HT1080 (cell line): ENCODE measurements at places on chromosomes 16 and 17.

DNA sequence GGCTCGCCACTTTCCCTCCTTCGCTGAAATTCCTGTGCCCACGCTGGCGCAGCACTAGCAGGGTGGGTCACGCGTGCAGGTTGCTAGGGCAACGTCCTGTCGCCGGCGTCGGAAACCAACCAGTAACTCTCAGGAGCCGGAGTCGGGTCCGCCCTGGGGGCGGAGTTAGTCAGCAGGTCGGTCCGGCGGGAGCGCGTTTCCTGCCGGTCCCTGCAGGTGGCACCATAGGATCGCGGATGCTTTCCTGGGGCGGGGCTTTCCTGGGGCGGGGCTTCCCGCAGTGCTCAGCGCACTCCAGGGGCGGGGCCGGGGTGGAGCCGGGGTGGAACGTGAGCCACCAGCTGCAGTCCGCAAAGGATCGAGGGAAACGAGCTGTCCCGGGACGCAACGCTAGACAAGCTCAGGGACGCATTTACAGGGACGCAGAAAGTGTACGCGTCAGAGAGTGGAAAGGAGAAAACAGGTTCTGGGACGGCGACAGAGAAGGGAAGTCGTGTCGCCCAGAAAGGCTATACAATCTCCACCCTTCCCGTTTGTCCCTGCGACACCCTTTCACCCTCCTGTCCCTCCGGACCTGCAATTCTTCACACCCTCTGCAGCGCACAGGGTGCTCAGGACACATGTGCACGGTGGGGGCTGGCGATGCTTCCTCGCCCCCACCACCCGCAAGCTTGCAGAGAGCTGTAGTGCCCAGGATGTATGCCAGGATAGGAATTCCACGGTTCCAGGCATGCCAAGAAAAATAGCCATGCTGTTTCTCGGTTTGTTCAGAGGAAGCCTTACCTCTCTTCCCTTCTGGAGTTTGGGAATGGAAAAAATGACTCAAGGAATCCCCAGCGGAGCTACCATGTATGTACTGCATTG is 12.3 kb downstream of the COPZ2 start:
- DNase-seq = peak; percentile 92

DNA sequence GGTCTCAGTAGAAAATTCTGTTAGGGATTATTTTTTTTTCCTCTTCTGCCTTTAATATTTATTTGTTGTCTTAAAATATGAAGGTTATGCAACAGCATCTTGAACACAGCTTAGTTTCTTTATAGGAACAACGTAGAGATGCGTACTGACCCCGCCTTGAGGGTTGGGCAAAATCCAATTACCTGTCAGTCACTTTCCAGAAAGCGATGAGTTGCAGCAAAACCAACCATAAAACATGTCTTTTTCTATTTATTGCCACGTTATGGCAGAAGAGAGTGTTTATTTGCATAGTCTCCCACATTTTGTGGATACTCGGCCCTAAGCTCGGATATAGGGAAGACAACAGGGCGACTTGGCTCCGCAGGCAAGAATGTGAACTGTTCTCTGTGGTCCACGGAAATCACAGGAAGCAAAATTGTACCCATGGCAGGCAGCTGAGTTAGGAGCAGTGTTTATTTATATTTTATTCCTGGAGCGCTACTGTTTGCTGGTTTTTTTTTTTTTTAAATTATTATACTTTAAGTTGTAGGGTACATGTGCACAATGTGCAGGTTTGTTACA is 44.3 kb upstream of the CACNG5 start:
- no peak for DNase-seq

DNA sequence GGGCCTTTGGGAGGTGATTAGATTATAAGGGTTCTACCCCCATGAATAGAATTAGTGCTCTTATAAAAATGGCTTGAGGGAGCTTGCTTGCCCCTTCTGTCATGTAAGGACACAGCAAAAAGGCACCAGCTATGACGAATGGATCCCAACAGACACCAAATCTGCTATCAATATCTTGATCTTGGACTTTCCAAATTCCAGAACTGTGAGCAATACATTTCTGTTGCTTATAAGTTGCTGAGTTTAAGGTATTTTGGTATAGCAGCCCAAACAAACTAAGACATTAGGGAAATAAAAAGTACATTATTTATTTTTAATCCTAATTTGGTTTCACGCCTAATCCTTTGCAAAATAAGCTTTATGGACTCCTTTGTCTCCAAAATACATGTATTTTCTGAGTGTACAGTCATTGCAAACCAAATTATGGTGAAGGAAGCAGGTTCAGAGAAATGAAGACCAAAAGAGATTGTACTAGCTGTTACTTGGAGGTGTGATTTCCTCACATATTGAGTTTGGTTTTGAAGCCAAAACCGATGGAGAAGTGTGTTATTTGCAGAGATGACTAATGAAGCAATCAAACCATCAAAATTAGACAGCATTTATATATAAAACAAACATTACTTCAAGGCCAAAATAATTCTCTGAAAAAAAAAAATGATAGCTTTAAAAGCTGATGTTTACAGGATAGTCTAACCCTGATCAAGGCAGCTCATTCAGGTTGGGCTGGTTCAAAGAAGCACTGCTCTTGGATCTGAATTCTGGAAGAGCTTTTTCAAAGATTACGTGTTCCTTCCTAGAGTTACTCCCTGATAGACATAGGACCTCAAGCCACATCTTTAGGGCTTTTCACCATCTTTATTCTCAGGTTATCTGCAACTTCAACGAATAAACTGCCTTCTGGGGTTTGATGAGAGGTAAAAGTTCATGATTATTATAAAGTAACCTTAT is 71.6 kb downstream of the MYO1D start:
- DNase-seq = no peak

DNA sequence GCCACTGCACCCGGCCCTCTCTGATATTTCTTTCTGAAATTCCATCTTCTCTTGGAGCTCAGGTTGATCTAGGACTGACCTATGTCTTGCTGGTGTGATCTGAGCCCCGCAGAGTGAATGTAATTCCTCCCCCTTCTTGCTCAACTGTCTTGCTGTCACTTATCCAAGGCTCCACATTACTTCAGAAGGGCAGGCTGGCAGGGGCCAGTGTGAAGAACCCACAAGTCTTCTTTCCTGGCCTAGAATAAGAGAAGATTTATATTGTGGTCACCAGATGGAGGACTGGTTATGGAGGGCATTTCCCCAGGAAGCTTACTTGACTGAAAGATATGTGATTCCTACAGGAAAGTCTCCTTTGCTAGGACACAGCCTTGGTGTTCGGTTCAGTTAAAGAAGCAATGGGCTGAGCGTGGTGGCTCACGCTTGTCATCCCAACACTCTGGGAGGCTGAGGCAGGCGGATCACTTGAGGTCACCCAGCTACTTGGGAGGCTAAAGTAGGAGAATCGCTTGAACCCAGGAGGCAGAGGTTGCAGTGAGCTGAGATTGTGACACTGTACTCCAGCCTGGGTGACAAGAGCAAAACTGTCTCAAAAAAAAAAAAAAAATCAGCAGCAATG is 13.4 kb downstream of the ITGAL start:
- DNase-seq = peak; percentile 60

DNA sequence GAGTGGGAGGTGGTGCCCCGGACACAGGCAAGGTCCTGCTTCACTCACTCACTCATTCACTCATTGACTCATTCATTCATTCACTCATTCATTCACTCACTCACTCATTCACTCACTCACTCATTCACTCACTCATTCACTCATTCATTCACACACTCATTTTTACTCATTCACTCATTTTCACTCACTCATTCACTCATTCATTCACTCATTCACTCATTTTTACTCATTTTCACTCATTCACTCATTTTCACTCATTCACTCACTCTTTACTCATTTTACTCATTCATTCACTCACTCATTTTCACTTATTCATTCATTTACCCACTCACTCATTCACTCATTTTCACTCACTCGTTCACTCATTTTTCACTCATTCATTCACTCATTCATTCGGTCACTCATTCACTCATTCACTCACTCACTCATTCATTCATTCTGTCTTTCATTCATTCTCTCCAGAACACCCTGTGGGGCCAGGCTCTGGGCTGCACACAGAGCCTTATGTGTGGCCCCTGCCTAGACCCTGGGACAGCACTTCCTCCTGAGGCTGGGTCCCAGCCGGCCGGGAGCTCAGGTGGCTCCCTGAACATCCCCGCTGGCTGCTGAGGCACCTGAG is 9.2 kb downstream of the RPUSD1 start:
- no peak for DNase-seq

DNA sequence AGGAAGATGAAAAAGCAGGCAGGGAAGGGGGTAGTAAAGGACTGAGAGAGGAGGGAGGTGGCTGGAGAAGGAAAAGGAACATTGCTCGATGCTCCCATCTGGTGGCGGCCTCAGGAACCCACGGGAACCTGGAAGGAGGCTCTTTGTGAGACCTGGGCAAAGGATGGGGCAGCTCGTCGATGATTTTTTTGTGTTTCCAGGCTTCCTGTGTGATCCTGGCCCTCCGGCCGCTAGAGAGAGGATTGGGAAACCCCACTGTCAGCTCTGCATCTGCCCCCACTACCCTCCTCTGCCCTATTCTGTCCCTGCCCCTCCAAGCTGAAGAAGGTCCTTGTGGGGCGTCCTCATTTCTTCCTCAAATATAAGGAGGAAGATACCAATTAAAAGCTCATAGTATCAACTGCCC is 6.6 kb downstream of the WFIKKN2 start:
- DNase-seq = peak; percentile 75

DNA sequence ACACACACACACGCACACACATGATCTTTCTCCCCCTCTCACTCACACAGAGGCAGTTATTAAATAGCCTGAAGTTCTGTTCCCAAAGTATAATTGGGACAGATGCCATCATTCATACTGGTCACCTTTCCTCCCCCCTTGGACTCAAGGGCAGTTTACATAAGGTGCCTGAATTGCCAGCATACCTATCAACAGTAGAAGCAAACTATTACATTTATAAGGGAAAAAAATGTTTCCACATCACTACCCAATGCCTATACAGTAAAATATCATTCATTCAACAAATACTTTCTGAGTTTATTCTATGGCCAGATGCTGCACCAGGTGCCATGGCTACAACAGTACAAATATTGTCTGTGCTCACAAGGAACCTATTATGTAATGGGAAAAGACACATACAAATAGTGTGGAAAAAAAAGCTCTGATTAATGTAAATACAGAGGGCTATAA is 6.3 kb downstream of the CNTD1 start:
- DNase-seq = no peak

DNA sequence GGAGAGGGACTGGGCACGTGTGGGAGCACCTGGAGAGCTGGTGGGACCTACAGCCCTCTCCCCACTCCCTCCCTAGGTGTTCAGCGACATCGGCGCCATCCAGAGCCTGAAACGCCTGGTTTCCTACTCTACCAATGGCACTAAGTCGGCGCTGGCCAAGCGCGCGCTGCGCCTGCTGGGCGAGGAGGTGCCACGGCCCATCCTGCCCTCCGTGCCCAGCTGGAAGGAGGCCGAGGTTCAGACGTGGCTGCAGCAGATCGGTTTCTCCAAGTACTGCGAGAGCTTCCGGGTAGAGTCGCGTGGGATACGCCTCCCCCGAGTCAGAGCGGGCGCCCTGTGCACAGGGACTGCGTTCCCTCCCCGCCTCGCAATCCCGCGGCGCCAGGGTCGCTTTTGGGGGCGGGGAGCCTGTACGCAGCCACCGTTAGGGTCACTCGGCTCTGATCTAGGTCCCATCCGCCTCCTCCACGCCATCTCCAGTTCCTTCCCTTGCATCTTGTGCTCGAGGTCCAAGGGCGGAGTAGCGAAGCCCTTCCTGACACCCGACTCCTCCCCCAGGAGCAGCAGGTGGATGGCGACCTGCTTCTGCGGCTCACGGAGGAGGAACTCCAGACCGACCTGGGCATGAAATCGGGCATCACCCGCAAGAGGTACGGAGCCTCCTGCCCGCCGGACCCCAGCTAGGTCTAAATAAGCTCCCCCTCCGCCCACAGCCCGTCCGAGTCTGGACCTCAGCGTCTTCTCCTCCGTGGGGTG is 13.0 kb downstream of the SARM1 start:
- no peak for DNase-seq

GRCh38 chr16:6684076-6684673 is 648.5 kb upstream of the RBFOX1 start:
- DNase-seq = peak; percentile 26

GRCh38 chr16:85136702-85137322 is 24.5 kb upstream of the CIBAR2 start:
- DNase-seq = no peak

DNA sequence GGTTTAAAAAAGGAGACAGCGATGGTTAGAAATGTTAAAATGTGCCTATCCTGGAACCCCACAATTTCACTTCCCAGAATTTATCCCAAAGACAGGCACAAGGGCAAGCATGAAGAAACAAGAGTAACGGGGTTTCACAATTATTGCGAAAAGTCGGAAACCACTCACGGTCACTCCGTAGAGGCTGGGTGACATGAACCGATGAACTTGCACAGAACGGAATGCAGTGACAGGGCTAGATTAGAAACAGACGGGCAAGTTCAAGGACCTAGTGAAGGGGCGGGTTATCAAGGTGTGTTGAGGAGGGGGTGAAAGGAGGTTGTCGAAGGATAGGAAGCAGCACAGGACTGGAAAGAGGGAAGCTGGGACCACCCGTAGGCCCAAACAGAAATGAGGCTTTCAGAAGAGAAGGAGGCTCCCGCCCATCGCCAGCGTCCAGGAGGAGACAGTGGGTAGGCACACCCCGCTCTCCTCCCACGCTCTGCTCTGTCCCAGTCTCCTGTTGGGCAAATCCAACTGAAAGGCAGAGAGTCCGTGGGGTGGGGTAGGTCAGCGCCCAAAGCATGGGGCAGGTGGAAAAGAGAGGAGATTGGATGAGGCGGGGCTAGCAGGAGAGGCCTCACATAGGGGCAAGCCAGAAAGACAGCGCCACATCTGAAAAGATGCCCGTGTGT is 47.4 kb upstream of the JPH3 start:
- no peak for DNase-seq

DNA sequence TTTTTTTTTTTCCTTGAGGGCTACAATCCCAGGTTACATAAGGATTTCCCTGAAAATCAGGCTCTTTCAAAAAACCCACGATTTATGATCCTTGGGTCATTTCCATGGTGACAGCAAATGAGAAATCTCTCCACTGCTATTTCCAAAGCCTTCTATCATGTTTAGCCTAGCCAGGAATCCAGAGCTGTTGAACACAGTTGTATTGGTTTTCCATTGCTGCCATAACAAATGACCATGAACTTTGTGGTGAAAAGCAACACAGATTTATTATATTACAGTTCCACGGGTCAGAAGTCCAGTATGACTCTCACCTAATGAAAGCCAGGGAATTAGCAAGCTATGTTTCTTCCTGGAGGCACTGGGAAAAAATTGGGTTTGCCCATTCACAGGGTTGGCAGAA is 106.6 kb downstream of the MAF start:
- no peak for DNase-seq
